ENCODE measurements at places on chromosomes 12 and 14.

DNA sequence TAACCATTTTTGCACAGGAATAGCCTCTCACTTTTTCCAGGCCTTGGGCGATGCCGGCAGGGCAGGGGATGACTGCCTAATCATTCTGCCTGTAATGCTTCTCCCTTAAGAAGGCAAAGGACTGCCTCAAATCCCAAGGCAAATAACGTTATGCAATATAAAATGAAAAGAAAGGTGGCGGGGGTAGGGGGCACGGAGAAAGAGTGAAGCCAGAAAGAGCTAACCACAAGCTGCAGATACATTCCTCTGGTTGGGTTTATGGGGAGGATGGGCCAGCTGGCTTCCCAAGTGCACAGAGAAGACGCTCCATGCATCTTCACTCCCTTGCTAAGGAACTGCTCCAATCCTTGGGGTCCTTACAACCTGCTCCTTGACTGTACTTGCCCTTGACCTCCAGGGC lies 229.5 kb downstream of the FOXN3 start:
- DNase-seq, result no peak

GRCh38 chr12:60501124-60501729 lies 905.4 kb downstream of the SLC16A7 start:
- DNase-seq, result no peak

- no peak for DNase-seq
These were observed 1.2 kb upstream of the C14orf180 start for GRCh38 chr14:104578321-104578720.

DNA sequence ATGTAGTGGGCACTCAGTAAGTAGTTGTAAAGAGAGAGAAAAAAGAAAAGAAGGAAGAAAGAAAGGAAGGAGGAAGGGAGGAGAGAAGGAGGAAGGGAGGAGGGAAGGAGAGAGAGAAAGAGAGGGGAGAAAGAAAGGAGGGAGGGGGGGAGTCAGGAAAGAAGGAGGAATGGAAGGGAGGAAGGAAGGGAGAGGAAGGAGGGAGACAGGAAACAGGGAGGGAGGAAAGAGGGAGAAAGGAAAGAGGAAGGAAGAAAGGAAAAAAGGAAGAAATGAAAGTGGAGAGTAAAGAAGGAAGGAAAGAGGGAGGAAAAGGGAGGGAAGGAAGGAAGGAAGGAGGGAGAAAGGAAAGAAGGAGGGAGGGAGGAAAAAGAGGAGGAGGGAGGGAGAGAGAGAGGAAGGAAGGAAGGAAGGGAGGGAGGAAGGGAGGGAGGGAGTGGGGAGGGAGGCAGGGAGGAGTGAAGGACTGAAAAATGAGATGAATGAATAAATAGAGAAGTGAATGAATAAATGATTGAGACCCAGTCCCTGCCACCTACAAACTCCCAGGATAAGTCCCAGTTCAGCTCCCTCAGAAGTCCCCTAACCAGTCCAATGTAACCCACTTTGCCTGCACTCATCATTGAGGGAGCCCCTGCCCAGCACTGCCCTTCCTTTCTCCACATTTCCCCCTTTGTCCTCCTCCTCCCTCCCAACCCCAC lies 739.0 kb upstream of the TBX3 start:
- no peak for DNase-seq

DNA sequence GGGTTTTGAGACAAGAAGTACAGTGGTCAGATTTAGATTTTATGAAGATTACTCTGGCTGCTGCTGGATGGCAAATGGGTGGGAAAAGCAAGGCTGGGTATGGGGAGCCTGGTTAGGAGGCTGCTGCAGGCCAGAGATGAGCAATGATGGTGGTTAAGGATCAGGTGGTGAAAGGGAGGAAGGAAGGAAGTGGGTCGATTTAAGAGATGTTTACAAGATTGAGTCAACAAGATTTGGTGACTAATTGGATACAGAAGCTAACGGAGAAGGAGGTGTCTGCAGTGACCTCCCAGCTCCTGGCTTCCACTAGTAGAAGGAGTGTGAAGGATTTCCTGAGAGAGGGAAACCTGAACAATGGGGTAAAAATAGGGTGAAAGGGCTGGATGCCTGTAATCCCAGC lies 18.7 kb downstream of the NOS1 start:
- no peak for DNase-seq

DNA sequence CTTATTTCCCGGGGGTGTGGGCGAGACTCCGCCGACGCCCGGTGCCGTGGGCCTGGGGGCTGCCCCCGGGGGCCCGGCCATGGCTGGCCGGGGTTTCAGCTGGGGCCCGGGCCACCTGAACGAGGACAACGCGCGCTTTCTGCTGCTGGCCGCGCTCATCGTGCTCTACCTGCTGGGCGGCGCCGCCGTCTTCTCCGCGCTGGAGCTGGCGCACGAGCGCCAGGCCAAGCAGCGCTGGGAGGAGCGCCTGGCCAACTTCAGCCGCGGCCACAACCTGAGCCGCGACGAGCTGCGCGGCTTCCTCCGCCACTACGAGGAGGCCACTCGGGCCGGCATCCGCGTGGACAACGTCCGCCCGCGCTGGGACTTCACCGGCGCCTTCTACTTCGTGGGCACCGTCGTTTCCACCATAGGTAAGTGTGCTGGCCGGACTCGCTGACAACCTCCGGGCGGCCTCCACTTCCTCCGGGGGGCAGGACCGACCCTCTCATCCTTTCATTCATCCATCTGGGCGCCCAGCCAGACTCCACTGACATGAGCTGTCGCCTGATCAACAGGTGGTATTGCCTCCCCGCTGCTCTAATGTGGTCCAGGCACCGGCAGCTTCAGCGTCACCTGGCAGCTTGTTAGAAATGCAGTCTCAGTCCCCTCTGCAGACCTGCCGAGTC lies 467 bp downstream of the KCNK13 start:
- peak; percentile 49 for DNase-seq

DNA sequence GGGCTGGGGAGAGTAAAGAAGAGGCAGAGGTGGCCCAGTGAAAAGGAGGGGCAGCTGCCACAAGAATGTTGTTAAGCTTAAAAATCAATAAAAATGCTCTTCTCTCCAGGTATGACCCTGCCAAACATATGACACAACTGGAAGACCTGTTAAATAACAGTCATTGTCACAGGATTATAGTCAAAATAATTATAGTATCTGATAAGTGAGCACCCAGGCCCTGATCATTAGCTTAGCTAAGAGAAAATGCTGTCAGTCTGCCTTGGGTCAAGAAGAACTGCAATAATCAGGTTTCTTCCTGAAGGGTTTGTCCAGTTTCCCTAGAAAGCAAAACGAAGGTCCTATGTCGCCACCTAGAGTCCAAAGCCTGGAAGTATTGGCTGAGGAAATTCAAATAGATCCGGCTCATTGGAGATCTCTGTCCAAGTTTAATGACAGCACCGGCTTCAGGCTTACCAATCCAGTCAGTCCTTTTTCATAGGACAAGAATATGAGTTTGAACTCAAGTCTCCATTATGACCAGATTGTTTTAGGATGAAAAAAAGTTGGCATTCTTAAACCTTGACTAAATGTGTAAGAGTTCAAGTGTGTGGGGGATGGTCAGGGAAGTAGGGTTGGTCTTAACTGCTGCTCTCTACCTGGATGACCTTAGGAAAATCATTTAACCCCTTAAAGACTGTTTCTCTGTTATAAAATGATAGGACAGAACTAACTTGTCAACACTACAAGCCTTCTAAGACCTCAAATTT lies 22.5 kb upstream of the NKX2-8 start:
- peak; percentile 93 for DNase-seq

DNA sequence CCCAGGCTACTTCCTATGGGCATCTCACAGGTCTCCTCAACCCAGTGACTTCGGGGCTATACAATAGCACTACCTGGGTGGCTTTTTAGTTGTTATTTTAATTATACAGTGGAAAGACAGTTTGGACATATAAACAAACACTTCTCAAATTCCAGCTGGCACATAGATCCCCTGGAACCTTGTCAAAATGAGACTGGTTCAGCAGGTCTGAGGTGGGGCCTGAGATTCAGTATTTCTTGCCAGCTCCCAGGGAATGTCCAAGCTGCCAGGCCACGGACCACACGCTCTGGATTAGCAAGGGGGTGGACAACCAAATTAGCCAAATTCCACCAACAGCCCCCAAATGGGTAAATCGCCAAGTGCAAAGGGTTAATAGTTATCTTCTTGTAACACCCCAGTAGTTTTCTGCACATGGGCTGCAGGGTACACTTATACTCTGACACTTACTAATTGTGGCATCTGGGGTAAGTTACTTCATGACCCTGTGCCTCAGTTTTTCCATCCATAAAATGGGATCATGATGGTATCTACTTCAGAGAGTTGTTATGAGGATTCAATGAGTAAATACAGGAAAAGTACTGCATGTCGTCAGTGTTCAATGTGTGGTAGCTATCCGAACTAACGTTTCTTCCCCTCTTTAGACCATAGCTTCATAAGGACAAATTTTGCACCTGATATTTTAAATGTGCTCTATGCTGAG lies 789.4 kb upstream of the TBX3 start:
- peak; percentile 58 for DNase-seq

DNA sequence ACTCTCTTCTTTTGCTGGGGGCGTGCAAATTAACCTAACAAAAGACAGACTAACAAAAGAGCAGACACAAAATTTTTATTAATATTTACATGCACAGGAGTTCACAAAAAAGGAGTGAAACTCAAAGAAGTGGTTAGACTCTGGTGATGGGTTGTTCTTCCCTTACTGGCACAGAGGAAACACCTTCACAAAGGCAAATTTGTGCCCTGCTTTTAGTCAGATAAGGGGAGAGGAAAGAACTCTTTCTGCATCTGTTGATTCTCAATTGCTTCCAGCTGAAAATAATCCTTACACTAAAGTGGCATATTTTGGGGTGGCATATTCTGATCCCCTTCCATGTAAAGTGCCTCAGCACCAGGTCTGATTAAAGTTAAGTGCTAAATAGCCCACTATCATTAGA lies 190.2 kb upstream of the AMIGO2 start:
- no peak for DNase-seq

DNA sequence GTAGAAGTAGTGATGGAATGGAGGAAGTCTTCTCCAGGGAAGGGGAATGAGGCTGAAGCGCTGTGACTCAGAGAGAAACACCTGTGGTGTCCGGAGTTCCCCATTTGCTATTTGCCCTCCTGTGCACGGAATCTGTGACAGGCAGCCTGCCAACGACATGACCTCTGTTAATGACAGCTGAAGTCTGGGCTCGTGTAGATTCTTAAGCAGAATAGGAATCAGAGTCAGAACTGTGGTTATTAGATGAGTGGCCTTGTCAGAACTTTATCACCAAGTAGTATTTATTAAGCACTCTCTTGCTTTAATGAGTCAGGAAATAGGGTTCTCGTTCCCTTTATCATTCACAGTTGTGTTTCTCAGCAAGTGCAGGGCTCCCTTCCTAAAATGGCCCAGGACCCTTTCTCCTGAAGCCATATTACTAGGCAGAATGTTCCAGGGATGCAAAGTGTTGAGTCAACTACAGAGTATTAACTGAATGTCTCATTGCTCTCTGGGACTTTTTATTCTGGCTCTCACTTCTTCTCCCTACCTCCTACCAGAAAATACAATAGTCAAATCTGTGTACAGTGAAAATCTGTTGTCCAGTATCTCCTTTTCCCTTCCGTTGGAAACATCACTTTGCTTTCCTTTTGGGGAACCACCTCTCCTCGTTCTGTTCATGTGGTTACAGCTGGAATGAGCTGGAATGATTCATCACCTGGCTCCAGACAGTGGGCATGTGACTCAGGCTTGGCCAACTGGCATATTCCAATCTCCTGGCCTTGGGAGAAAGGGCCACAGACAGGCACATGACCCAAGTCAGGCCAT lies 77.8 kb upstream of the MAX start:
- DNase-seq, result no peak

DNA sequence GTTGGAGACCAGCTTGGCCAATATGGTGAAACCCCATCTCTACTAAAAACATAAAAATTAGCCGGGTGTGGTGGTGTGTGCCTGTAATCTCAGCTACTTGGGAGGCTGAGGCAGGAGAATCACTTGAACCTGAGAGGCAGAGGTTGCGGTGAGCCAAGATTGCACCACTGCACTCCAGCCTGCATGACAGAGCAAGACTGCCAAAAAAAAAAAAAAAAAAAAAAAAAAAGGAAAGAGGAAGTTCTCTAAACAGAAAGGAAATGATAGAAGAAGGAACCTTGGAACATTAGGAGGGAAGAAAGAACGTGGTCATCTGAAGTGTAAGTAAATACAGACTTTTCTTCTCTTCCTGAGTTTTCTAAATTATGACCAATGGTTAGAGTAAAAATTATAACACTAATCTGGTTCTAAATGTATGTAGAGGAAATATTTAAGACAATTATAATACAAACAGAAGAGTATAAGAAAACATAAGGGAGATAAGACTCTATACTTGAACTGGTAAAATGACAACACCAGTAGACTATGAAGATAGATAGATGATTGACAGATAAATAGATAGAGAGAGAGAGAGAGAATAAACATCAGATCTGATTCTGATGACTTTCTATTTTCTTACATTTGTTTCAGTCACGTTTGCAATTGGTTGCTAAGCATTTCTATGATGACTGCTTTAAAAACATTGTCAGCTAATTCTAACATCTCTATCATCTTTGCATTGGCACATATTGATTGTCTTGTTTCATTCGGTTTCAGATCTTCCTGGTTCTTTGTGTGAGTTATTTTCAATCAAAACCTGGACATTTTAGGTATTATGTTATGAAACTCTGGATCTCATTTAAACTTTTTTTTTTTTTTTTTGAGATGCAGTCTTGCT lies 12.9 kb upstream of the CORO1C start:
- no peak for DNase-seq

- no peak for DNase-seq
These were observed 67.1 kb downstream of the PRORP start for GRCh38 chr14:35189422-35189821.

DNA sequence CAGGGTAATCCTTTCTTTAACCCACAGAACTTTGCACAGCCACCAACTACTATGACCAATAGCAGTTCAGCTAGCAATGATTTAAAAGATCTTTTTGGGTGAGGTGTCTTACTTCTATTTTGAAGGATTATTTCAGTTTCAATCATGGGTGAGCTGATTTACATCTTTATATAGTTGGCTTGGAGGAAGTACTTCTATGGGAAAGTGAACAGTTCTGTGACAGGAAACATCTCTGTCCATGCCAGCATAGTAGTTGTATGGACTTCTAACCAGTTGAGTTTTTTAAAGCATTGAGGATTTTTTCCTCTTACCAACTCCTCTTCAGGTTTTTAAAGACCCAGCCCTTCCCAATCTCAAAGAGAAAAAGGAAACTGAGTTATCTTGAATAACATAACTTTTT lies 17.8 kb upstream of the SLC17A8 start:
- no peak for DNase-seq

All from NCI-H748 treated with DMSO at 0.1 percent for 48 hours (cell line).